Natural killer cell (primary cell): ENCODE measurements at places on chromosomes 2 and 18. TPM values are rescaled to one million over a fixed set of nuclear protein-coding genes. Genes with fewer than 3 reads are reported as not detected.

Gene CDH2
- total RNA-seq, result 0.26 TPM

DNA sequence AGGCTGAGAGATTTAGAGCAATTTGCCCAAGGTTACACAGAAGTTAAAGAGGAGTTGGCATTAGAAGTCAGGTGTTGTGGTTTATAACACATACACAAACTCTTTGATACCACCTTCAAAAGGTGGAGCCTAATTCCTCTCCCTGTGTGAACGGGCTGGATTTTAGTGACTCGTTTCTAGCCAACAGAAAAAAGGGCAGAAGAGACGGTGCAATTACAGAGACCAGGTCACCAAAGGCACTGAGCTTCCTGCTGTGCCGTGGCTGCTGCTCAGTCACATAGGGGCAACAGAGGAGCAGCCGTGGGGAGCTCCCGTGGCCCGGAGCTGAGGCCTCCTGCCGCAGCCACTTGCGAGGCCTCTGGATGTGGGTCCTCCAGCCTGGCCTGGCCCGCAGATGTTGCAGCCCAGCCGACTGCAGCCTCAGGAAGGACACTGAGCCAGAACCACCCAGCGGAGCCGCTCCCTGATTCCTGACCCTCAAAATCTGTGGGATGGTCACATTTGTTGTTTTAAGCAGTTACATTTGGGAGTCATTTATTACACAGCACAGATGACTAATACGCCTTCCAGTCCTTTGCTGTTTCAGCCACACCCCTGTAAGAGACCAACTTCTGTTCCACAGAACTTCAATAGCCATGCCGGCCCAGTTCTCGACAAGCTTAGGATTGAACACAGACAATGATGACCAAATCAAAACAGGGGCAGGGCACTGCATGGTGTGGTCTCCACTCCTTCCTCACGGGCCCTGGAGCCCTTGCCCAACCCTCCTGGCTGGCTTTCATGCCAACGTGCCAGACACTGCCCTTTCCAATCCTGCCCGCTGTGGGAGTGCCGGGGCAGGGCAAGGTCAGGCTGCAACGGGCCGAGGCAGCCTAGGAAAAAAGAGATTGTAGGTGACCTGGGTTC is 17.1 kb downstream of the EDAR start:
- H3K27me3 ChIP-seq, result no peaks in the 10 kb centered on the region
- no peaks in the 10 kb centered on the region for H3K36me3 ChIP-seq

- no peaks in the 10 kb centered on the region for H3K27me3 ChIP-seq
- no peak overlapping the region for H3K27ac ChIP-seq
- H3K4me3 ChIP-seq, result no peak overlapping the region
Observed at GRCh38 chr2:144983107-144983506, 463.2 kb upstream of the ZEB2 start.

Gene POTEC
- total RNA-seq, result not detected

DNA sequence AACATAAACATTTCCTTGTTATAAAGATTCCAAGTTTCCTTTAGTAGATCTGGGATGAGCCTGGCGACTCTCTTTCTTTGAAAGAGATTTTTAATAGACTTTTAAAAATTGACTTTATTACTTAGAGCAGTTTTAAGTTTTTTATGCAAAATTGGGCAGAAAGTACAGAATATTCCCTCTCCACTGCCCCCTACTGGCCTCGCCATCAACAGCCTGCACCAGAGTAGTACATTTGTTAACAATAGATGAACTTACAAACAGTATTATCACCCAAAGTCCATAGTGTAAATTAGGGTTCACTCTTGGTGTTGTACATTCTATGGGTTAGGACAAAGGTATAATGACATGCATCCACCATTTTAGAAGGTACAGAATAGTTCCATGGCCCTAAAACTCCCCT is 3.9 kb downstream of the MAP3K19 start:
- DNase-seq, result no peak
- no peaks in the 10 kb centered on the region for H3K36me3 ChIP-seq
- H3K4me1 ChIP-seq, result no peaks in the 10 kb centered on the region
- H3K27ac ChIP-seq, result no peak overlapping the region
- no peak overlapping the region for H3K4me3 ChIP-seq
- H3K27me3 ChIP-seq, result peaks cover 6% of the 10 kb centered on the region
